ENCODE measurements at places on chromosomes 4 and X.

DNA sequence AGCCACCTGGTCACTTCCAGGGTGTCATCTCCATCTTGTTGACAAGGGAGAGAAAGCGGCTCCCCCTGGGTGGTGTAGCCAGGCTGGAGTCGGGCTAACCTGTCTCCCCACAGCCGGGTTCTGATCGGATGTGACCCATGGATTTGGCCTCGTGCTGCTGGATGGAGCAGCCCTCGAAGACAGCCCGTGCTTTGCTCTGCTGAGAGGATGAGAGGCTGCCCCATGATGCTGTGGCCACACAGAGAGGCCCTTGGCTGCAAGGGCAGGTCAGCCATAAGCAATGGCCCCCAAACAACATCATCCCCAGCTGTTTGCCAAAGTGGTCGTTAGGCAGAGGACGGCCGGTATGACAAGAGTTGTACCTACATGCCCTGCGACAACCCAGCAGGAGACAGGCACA, 106.6 kb downstream of the HMX1 start:
- DNase-seq = no peak

DNA sequence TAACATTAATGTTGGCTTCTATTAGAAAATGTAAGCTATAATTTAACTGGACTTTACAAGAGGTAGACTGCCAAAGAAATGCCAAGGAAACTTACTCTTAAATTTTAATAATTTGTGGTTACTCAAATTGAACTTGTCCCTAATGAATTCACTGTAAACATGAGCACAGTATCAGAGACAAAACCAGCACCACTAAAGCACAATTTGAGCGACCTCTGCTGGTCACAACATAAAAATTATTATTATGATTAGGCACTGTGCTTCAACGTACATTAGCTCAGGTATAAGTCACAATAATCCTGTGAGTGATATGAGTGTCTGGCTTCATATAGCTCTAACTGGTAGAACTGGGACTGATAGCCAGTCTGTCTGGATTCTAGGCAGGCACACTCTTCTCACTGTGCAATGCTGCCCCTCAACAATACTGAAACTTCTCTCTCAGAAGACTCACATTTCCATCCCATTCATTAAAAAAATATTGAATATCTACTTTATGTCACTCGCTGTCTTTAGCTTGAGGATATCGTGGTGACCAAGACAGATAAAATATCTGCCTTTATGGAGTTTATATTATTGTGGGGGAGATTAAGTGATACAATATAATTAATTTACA, 8.0 kb downstream of the NUDT6 start:
- DNase-seq = no peak

GRCh38 chrX:39518476-39519029, 579.2 kb downstream of the BCOR start:
- DNase-seq = no peak

DNA sequence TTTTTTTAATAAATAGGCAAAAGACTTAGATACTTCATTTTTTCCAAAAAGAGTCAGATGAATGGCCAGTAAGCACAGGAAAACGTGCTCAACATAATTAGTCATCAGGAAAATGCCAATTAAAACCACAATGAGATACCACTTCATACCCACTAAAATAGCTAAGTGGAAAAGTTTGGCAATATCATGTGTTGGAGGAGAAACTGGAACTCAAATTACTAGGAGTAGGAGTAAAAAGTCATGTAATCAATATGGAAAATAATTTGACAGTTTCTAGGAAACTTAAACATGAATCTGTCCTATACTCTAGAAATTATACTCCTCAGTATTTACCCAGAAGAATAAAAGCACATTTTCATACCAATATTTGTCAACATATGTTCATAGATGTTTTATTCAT, 449.8 kb downstream of the INPP4B start:
- DNase-seq = no peak

- DNase-seq = peak; percentile 30
These were observed 37.8 kb upstream of the NHSL2 start for GRCh38 chrX:71872542-71873458.

GRCh38 chr4:105677709-105678108, 30.8 kb downstream of the INTS12 start:
- DNase-seq = no peak

DNA sequence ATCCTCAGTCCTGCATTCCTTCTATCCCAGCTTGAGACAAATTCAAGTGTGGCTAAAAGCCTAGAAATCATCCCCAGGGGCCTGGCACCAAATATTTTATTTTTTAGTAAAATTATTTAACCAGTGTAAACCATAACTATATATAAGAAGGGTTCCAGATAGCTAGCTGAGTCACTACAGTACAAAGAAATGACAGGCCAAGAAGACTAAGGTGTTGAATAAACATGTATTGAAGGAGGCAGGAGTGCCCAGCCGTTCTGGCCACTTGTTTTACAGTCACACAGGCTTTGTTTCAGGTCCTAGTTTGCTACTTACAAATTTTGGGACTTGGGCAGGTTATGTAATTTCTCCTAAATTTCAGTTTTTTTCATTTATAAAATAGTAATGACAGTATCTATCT, 225.9 kb upstream of the PITX2 start:
- no peak for DNase-seq

DNA sequence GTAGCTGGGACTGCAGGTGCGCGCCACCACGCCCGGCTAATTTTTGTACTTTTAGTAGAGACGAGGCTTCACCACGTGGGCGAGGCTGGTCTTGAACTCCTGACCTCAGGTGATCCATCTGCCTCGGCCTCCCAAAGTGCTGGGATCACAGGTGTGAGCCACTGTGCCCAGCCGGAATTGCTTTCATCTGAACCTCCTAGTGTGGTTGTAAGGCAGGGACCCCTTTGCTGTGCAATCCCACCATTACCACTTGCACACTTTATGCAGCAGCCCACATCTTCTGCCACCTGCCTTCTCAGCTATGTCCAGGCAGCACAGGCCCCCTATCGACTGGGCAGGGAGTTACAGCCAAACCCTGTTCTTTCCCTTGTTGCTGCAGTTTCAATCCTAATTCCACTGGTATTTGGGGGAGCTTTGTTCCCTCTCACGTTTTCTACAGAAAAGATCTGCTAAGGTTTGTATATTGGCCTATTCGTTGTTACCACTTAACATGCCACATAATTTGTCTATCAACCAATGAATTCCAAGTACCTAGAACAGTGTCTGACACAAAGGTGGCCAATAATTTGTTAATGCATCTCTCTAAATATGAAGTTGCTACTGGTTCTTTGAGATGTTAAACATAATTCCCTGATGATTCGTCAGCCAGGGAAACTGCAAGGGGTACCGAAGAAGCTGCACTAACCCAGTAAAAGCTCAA, 6.5 kb downstream of the RPL39 start:
- peak; percentile 79 for DNase-seq

GRCh38 chr4:177220376-177220775, 89.3 kb upstream of the NEIL3 start:
- DNase-seq = no peak
